Mucosa of descending colon (tissue), 3 donors: ENCODE measurements at places on chromosomes 5 and 9. TPM values are rescaled to one million over a fixed set of nuclear protein-coding genes. Genes with fewer than 3 reads are reported as not detected.

GRCh38 chr5:138280915-138281314 lies 6.5 kb upstream of the GFRA3 start:
- no peak for DNase-seq

DNA sequence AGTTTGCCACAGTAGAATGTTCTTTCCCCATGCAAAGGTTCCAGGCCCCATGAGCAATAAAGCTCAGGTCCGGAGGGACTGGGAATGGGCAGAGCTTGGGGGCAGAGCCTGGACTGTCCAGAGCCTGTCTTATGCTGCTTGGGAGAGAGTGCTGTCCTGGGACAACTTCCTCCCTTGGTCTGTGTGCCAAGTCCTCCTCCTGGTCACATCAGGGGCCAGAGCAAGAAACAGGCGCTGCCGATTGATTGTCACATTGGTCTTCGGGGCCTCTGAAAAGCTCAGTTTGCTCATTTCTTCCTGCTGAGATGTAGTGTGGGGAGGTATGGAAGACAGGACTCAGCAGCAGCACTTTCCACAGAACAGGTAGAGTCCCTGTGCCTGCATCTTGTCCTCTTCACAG lies 54.0 kb upstream of the FCN1 start:
- DNase-seq: no peak

- DNase-seq: no peak
These were observed 46.4 kb upstream of the EDIL3 start for GRCh38 chr5:84430863-84431663.

The CDHR2 gene
- total RNA-seq: 69.0 TPM

DNA sequence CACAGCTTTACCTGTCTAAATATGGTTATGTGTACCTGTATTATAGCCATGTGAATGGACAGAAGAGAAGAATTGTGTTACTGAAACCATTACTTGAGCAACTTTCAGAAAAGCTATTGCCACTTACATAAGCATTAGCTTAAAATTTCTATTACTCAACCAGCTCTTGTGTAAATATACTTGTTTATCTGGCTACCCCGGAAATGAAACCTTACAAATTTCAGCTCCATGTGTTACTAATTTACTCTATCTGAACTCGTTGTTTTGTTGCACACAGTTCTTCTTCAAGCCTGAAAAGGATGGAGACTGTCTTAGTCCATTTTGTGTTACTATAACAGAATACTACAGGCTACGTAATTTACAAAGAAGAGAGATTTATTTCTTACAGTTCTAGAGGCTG lies 22.5 kb upstream of the ADAMTSL1 start:
- no peak for DNase-seq

DNA sequence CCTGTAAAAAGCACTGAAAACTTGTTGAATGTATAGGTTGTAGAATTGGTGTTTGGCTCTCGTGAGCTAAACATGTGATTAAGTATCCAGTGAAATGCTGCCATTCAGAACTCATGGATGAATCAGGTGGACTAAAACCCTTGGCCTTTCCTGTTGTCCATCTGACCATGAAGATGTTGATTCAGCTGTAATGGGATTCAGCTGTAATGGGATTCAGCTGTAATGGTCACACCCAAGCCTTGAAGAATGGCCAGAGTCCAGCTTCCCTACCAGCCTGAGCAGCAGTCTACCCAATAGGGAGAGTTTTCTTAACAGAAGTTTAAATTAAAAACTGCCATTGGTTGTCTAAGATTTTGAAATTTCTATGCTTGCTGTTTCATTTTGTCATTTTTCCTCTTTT lies 18.1 kb downstream of the MAMDC2 start:
- DNase-seq: no peak
